IMR-90 (cell line): ENCODE measurements at places on chromosomes 12 and 14. TPM values are rescaled to one million over a fixed set of nuclear protein-coding genes. Genes with fewer than 3 reads are reported as not detected.

LRP1-AS gene
- not detected in 2 replicates for total RNA-seq

KRT81 gene
- total RNA-seq = under 0.01 TPM in 2 replicates

ADCY4 gene
- total RNA-seq = not detected in 2 replicates

RNF212B gene
- total RNA-seq = not detected in 2 replicates

KRAS gene
- 9.3 and 20.0 TPM in 2 replicates for total RNA-seq

NCKAP5L gene
- 6.1 and 7.2 TPM in 2 replicates for total RNA-seq

SLCO1B3 gene
- not detected in 2 replicates for total RNA-seq

MUCL1 gene
- total RNA-seq = not detected in 2 replicates

DAZAP2 gene
- 62.2 and 77.2 TPM in 2 replicates for total RNA-seq

HCAR2 gene
- total RNA-seq = not detected in 2 replicates

ANHX gene
- not detected in 2 replicates for total RNA-seq

RAD51AP1 gene
- 6.5 and 15.3 TPM in 2 replicates for total RNA-seq

PRH2 gene
- 0.28 TPM in 1 of 2 replicates, not detected in the other for total RNA-seq

RAPGEF3 gene
- total RNA-seq = 0.83 and 1.3 TPM in 2 replicates

SLC5A8 gene
- not detected in 2 replicates for total RNA-seq

CRACR2A gene
- total RNA-seq = 0.54 and 0.83 TPM in 2 replicates

SERPINA12 gene
- total RNA-seq = not detected in 2 replicates

TSPAN11 gene
- 0.18 and 0.28 TPM in 2 replicates for total RNA-seq

RPGRIP1 gene
- total RNA-seq = not detected in 2 replicates

NTS gene
- not detected in 2 replicates for total RNA-seq

HOXC6 gene
- not detected in 2 replicates for total RNA-seq

SIX6 gene
- total RNA-seq = not detected in 2 replicates

OGFOD2 gene
- total RNA-seq = 4.3 and 4.7 TPM in 2 replicates

WBP11 gene
- total RNA-seq = 2.5 and 3.9 TPM in 2 replicates

GPR162 gene
- total RNA-seq = 1.7 and 2.9 TPM in 2 replicates

NOVA1 gene
- 0.90 and 1.1 TPM in 2 replicates for total RNA-seq

PZP gene
- total RNA-seq = not detected in 2 replicates

CMKLR1 gene
- total RNA-seq = not detected in 2 replicates

LRFN5 gene
- total RNA-seq = 3.6 TPM in 2 replicates

C14orf180 gene
- total RNA-seq = not detected in 2 replicates

MYH6 gene
- total RNA-seq = not detected in 2 replicates

HOXC5 gene
- not detected in 2 replicates for total RNA-seq
